ENCODE measurements at places on chromosomes 12 and 14. TPM values are rescaled to one million over a fixed set of nuclear protein-coding genes. Genes with fewer than 3 reads are reported as not detected.

Gene MGAT4C
- total RNA-seq = under 0.01 TPM

Gene NFE2
- total RNA-seq = not detected

Gene LRTM2
- not detected for total RNA-seq

Gene RPL6
- 2,050 TPM for total RNA-seq

Gene TMEM52B
- total RNA-seq = 3.8 TPM

Gene DEGS2
- not detected for total RNA-seq

Gene GSG1
- not detected for total RNA-seq

Gene LTBP2
- total RNA-seq = 110 TPM

Gene DNAH10
- 0.32 TPM for total RNA-seq

Gene ATG2B
- 14.0 TPM for total RNA-seq

Gene TBX5
- total RNA-seq = 101 TPM

Gene AP1G2
- 10.1 TPM for total RNA-seq

Gene TMTC2
- 3.0 TPM for total RNA-seq

Gene SLC5A8
- total RNA-seq = not detected

All from epithelial cell of alveolus of lung (primary cell).